Activated T-helper 9 cell treated with anti-CD3 and anti-CD28 coated beads, Interleukin-2, amount 50 U/mL, for 16 hours (primary cell): ENCODE measurements at places on chromosomes 16 and 17.

GRCh38 chr17:73882590-73882989 is 238.3 kb upstream of the SDK2 start:
- no peak for DNase-seq

GRCh38 chr16:56478281-56479049 is 27.1 kb downstream of the OGFOD1 start:
- DNase-seq: no peak

DNA sequence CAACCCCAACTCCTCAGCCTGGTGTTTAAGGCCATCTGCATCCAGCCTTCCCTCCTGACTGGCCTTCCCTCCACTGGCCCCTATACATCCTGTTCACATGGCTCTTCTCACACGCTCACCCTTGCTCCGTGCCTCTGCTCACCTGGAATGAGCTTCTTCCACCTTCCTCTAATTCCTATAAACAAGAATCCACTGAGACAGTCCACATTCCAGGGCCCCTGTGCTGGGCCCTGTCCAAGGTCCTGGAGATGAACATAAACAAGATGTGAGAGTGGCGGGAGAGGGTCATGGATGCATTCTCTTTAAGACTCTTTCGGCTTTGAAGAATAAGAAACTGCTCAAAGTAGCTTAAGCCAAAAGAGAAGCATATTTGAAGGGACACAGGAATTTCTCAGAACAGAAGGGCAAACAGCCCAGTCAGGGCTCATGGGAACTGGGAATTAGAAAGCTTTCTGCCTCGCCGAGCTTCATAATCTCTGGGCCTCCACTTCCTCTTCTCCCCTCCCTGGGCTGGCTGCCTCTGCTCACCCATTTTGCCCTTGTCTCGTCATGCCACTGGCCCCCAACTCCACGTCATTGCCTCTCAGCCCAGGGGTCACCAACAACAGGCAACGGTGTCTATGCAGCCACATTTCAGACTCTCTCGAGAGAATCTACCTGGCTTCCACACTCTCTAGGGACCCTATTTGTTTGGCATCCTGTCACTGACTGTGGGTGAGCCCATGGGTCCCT is 13.5 kb downstream of the SPPL2C start:
- no peak for DNase-seq

GRCh38 chr16:84714028-84714427 is 14.2 kb downstream of the USP10 start:
- no peak for DNase-seq

DNA sequence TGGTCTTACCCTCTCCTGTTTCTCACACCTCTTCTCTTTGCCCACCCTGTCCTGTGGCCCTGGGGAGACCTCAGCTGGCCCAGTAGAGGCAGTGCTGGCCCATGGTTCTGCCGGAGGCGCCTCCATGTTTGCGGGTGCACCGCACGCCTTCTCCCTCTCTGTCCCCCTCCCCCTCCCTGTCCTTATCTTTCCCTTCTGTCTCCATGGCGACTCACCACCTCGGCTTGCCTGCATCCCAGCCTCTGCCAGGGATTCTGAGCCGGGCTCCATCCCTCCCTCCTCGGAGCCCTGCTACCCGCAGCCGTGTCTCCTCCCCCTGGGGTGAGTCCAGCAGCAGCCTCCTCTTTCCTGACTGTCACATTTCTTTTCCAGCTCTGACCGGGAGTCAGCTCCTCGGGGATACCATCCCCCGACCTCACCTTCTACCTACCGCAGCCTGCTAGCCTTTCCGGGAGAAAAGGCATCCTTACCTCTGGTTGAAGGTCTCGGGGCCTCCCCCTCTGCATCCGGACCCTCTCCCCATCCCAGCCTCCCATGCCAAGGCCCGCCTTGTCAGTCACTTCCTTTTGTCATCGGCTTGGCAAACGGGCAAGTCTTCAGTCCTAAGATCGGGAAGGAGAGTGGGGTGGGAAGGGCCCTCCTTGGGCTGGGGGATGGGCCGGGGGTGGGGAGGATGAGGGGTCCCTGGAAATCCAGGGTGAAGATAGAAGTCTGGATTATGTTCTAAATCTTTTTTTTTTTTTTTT is at the start of gene RNF112:
Gene RNF112, plus strand, starts transcription at position 358 of the 746 bp plus-strand sequence. Its CDS starts 177 bp downstream, at position 535.
- DNase-seq: no peak

- DNase-seq: no peak
Observed at GRCh38 chr17:74604200-74604599, 12.1 kb upstream of the CD300LD start.

DNA sequence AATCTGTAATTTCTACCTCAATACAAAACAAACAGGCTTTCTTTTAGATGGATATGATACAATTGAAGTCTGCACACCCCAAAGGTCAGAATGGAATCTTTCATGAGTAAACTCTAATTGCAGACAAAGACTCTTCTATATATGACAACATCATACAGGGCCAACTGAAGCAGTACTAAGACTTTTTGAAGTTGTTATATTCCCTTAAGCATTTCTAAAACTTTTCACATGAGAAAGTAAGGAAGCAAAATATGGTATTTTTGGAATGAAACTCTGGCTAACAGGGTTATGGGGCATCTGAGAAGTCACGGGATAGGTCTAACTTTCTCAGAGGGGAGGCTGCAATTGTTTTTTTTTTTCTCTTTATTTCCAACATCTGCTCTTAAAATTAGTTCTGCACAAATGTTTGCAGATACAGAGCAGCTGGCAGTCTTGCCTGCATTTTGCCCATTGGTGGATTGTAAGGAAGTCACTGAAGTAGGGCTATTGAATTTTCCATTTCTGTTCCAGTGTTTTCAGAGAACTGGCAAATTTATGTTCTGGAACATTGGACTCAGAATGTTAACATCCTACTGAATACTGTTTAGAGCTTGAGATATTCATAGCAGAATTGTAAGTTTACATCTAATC is 59.1 kb downstream of the SSH2 start:
- DNase-seq: no peak

DNA sequence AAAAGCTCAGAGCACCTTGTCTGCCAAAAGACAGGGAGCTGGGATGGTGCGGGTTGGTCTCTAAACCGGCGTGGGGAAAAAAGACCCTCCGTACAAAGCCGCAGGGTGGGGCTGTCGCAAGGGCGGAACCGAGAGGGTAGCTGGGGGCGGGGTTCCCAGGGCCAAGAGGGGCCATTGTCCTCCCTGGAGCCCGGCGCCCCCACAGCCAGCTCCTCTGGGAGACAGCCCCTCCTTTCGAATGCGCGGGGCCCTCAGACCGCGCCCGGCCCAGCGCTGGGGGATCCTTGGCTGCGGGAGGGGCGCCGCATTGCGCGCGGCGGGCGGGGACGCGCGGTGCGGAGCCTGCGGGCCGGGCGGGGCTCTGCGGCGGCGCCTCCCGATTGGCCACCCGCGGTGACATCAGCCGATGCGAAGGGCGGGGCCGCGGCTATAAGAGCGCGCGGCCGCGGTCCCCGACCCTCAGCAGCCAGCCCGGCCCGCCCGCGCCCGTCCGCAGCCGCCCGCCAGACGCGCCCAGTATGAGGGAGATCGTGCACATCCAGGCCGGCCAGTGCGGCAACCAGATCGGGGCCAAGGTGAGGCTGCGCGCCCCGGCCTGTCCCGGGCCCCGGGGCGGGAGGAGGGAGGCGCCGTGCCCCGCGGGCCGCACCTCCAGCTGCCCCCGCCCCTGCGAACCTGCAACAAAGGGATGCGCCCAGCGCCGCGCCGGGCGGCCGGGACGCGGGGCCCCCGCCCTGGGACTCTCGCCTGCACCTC is at the start of gene TUBB3:
Gene TUBB3, plus strand, starts transcription at position 459 of the 756 bp plus-strand sequence. Its CDS starts 60 bp downstream, at position 519.
- DNase-seq: no peak

DNA sequence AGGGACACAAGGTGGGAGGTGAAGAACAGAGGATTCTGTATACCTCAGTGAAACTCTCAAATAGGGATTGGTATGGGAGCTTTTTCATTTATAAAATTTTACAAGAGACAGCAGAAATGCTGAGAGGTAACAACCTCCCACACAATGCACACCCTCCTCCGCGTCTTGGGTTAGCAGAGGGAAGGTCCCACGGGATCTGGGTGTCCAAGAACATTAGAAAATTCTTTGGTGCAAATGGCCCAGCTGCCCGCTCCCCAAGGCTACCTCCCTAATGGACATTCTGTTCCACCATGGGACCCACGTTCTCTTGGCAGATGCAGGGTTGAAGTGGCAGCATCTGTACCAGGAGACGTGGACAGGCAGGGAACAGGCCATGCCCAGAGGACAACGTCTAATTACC is 22.5 kb downstream of the GPR139 start:
- DNase-seq: no peak
